ENCODE measurements at places on chromosomes 2 and 18.
A peak's percentile ranks its signal among the peaks of the same experiment; 100 is the strongest.

- no peak for DNase-seq
These were observed 539.0 kb upstream of the TNP1 start for GRCh38 chr2:217398860-217399259.

DNA sequence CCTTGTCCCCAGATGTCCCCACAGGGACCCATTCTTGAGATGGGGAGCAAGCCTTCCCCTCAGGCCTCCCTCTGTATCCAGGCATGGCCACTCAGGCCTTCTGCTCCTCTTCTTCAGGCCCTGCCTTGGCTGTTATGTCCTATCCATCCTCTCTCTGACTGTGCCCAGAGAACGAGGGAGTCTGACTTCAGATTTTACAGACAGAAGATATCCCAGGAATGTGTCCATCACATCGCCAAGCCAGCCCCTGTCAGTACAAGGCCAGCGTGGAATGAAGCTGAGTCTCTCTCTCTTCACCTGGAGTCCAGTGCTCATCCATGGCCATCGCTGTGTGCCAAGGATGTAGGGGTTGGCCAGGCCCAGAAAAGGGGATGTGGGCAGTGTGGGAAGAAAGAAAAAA, 57.6 kb downstream of the SDC1 start:
- DNase-seq, result no peak

DNA sequence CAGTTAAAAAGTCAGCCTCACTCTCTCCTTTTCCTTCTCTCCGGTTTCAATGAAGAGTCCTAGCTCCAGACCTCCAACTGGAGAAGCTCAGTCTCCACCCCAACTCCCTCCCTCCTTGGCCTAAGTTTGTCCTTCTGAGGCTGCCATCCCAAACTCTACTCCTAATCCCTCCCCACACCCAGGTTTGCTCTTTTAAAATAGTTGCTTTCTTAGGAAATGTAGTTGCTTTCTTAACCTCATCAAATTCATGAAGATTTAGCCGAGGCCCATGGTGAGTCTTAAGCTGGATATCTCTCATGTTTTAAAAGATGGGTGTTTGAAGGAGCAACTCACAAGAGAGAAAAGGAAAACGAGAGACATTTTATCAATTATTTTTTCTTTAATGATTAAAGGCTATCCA, 937 bp upstream of the LANCL1 start:
- DNase-seq, result no peak

DNA sequence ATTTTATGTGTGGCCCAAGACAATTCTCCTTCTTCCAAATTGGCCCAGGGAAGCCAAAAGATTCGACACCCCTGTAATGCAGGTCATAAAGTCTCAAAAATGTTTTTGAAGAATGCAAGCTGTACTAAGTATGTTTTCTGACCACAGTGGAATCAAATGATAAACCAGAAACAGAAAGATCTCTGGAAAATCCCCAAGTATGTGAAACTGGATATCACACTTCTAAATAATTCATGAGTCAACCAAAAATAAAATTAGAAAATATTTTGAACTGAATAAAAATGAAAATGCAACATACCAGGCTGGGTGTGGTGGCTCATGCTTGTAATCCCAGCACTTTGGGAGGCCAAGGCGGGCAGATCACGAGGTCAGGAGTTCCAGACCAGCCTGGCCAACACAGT, 34.1 kb upstream of the UBE2F start:
- no peak for DNase-seq

DNA sequence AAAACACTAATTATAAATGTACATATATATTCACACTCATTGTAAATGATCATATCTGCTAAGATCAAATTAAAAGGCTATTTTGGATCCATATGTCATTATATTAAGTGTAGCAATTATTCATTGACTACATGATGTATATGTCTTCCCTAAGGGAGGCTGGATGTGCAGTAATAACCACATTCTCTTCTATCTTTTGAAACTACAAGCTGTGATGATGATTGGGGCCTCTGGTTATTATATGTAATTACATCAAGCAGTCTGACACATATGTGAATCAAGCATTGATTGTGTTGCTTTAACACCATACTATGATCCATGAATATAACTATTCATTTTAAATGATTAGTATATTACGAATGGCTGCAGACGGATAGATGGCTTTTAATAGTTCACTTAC, 1973.4 kb downstream of the SUCLG1 start:
- no peak for DNase-seq

DNA sequence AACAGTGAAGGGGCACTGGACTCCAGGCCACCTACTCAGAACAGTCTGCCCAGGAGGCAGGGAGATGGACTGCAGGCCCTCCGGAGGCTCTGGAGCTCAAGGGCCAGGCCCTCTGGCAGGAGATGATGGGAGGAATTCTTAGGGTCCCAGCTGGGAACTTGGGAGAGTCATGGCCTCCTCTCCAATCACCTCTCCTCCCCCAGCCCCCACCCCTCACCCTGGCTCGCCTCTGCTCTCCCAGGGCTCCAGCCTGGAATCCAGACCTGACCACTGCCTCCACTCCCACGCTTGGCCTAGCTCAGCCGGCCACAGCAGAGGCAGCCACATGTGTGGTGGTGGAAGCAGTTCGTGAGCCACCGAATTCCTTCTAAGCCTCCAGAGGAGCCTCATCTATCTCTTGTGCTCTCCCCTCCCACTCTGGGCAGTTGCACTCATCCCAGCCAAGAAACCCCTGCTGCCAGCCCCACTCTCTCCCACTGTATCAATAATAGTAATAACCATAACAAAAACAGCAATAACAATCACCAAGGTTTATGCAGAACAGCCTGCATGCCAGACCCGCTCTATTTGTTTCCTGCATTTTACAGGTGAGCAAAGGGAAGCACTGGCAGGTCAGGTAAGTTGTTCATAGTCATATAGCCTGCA, 67.4 kb downstream of the TNS1 start:
- no peak for DNase-seq

GRCh38 chr2:42068571-42069178, 20.9 kb downstream of the PKDCC start:
- no peak for DNase-seq

GRCh38 chr2:135349941-135350340, 181.1 kb downstream of the ZRANB3 start:
- no peak for DNase-seq

DNA sequence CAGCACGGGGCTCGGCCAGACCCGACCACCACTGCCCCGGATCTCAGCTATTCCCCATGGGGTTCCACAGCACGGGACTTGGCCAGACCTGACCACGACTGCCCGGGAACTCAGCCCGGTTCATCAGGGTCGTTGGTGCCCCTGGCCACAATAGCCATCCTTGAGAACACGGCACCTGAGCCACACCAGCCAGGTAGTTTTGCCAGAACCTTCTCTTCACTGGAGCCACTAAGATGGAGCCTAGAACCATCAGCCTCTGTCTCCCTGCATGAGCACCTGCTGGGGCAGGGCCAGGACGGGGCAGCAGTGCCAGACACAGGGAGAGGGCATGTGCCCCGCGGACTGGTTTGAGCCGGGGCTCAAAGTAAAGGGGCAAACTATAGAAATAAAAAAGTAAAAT, 11.4 kb upstream of the KCNG2 start:
- DNase-seq, result no peak

DNA sequence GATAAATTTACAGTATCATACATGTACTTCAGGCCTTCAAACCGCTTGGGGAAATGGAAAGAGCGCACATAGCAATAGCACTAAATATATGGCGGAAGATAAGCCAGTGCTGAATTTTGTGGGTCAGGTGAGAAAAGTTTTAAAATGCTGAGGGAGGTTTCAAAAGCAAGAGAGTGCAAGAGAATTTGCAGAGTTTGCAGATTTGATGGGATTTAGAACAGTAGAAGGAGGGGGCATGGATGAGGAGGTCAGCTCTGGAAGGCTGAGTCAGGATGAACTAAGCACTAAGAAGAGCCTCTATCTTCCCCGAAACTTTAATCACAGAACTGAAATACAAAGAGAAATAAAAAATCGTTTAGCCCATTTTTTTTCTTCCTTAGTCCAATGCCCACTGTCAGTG, 145.9 kb downstream of the DLGAP1 start:
- no peak for DNase-seq

GRCh38 chr2:102758439-102758838, 3.4 kb upstream of the TMEM182 start:
- DNase-seq, result no peak

GRCh38 chr2:136024616-136025015, 39.2 kb upstream of the DARS1 start:
- no peak for DNase-seq

DNA sequence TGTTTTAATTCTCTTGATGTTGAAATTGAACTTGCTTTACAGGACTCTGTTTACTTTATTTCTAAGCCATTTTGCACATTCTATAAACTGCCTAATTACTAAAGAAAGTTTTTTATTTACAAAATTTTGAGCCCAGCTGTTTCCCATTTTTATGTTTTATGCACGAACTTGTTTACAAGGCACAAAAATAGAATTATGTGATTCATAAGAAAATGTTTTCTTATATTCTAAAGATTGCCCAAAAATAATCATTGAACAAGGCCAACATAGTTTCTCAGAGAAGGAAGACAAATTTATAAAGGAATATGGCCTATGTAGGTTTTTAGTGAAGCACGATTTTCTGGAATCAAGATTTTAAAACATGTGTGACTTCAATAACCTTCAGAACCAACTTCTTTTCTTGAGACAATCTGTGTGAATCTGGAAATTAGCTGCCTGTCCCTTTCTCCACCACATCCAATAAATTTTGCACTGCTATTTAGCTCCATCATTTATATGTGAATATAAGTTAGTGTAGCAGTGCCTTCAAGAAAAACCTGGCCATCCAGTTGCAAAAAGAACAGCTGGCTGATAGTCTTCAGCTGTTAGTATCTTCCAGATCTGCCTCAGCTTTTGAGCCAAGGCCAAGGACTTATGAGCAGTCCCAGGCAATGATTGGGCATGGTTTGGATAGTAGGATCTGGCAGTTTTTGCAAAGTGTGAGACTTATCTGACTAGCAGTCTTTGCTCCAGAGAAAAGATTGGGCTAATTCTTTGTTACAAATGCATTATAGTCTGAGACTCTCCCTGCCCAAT, 253.2 kb upstream of the COL3A1 start:
- no peak for DNase-seq

DNA sequence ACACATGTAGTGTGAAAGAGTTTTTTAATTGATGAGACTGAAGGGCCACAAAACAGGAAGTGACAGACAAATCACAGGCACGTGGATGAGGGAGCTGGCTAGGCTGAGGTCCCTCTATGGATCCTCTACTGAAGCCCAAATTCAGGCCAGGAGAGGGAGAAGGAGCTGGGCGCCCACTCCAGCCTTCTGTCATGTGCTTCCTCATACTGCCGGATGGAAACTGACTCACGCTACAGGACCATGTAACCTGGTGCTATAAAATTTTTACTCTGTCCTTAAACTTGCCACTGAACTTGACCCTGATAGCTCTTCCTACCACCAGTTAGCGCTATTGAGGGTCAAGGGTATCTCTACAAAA, 31.3 kb downstream of the PSTPIP2 start:
- DNase-seq, result no peak

- DNase-seq, result no peak
These were observed 98.2 kb upstream of the PMAIP1 start for GRCh38 chr18:59801576-59801975.

DNA sequence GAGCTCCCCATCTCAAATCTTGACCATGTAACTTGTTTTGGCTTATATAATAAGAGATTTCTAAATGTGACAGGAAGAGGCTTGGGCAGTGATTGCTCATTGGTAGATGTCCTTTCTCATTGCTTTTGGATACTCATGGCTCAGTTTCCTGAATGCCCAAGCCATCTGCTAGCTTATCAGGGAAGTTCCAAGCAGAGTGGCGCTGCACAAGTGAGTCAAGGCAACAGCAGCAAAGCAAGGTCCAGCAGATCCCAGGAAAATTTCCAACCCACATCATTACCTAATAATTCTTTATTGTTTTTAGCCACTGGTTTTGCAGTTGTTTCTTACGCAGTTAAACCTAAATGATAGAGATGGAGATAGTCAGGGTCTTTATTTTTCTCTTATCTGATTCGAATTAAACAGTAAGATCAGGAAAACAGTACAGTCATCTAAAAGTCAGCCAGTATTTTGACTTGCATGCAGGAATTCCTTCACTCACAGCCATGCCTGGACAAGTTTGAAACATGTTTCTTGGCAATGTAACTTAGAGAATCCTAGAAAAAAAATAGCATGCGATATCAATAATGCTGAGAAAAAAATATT, 349.7 kb upstream of the TMEFF2 start:
- no peak for DNase-seq

DNA sequence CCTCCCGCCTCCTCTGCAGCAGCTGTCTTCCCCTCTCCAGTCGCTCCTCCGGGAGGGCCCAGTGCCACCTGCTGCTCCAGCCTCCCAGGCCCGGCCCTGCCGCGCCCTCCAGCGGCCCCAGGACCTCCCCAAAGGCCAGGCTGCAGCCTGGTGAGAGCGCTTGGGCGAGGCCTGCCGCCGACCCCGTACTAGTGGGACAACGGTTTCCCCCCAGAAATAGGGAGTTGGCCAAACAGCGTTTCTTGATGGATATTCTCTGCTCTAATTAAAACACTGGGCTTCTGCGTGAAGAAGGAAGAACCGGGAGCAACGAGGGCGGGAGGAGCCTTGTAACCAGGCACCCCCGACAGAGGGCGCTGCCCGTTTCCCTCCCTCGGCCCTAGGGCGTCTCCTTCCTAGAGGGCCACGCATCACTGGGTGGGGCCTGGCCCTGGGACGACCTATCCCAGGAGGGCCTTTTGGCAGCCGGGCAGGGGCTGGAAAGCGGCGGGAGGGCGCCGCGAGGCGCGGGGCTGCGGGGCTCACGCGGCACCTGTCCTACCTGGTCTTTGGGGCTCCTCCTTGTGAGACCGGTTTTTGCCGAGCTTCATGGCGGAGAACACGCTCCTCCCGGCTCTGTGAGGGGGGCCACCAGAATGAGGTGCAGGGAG, 25.4 kb upstream of the OTOF start:
- peak; percentile 69 for DNase-seq

DNA sequence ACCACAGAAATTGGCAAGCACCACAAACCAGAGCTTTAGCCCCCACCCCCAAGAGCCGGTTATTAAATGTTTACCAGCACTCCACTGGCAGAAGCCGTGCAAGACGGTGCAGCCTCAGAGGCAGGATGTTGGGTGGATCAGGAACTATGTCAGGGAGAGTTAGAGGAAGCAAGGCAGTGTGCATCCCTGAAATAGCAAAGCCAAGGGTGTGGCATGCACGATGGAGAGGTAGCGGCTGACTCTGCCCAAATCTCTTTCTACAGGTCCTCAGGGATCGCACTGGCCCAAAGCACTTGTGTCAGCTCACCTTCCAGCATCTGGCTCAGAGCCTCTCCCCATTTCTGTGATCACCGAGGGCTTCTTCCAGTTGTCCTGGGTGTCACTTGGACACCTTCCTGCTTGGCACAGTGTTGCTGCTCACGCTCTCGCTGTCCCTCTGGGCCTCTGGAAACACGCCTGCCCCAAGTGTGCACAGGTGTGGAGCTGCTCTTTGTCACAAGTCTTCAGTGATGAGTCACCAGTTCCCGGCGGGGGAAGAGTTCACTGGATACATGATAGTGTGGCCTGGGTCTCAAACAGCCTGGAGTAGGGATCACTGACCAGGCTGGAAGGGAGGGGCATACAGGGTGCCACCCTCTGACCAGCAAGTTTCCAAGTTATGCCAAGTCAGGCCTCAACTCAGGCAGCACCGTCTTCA, 17.3 kb upstream of the B3GNT7 start:
- no peak for DNase-seq
